ENCODE measurements at places on chromosomes 12 and 14.

DNA sequence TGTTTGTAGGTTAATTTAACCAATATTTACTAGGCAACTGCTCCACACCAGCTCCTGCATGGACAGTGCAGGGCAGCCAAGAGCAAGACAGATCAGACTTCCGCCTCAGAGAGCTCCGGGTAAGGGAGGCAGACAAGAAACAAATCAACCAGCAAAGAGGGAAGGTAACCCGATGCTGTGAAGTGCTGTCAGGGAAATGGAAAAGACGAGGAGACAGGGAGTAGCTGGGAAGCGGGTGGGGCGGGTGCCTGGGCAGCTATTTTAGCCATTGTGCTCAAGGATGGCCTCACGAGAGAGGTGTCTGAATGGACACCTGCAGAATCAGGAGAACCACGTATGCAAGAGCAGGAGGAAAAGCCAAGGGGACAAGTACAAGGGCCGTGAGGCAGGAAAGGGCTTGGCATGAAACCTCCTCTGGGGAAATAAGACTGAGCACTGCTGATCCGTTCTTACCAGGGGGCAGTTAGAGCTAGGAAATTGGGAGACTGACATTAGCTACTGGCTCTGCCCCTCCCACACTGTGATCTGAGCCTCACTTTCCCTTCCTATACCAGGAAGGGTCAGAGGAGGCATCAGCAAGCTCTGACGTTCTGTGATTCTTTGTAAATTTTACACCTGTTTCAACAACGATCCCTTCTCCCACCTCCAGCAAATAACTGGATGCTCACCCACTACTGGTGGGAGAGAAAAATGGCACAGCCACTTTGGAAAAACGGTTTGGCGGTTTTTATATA lies 6.5 kb upstream of the TMEM119 start:
- no peak for DNase-seq

DNA sequence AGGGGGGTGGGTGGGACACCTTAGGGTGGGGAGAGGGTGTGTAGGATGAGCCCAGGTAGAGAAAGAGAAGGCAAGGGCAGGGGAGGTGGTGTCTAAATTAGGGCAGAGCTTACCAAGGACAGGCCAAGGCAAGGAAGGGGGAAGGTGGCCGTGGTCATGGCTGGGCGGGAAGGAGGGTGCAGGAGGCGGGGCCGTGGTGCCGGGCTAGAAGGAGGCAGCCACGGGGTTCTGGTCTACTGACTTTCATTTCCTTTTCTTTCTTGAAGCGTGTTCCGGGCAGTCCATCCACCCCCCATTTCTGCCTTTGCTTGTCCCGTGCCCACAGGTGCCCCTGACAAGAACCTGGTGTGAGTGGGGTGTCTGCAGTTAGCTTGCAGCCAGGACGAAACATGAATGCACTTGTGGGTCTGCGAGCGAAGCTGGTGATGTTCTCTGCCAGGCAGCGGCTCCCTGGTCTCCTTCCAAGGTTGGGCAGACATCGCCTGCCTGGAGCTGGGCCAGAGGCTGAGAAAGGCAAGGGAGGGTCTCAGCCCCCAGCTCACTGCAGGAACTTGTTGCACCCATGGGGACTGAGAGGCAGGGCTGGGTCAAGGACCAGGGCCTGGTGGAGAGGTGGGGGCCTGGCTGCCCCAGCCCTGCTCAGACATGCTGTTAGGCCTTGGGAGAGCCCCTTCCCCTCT lies 58.2 kb downstream of the KIF26A start:
- DNase-seq, result no peak

- DNase-seq, result no peak
Observed at GRCh38 chr12:121767525-121768016, 25.9 kb downstream of the RHOF start.

DNA sequence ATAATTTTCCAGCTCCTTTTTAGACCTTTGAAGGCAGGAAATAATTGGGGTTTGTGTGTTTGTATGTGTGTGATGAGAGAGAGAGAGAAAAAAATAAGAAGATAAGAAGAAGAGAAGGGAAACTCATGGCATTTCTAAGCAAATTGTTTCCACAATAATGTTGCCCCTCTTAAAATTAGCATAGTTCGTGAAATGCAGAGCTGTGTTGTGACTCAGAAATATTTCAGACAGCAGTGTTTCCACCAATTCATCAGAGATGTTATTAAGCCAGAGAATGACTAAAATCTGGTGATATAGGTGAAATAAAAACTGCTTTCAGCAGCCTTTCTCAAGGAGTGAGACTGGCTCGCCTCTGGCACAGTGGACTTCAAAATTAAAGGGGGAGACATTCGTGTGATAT lies 65.9 kb upstream of the ARHGAP5 start:
- DNase-seq, result no peak

DNA sequence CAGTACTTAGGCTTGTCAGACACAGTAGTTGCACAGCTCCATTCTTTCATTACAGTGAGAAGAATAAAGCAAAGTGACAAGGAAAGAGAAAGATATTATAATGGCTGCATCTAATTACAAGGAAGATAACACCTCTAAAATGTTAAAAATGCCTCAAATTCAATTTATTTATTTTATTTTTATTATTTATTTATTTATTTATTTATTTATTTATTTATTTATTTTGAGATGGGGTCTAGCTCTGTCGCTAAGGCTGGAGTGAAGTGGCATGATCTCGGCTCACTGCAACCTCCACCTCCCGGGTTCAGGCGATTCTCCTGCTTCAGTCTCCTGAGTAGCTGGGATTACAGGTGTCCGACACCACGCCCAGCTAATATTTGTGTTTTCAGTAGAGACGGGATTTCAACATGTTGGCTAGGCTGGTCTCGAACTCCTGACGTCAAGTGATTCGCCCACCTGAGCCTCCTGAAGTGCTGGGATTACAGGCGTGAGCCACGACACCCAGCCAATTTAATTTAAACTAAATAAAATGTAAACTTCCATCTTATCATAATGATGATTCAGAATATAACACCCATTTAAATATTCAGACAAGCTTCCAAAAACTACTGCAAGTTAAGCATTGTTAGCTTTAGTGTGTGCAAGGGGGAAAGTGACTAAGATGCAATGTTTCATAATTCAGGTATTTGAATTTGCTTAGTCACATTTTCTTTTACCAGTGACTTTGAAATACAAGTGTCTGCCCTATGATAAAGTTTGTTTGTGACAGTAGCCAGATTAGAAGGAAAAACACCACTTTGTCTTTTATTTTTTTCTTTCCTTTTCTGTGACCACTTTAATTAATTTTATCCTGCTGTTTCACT lies 2.4 kb upstream of the CFAP54 start:
- DNase-seq, result no peak

DNA sequence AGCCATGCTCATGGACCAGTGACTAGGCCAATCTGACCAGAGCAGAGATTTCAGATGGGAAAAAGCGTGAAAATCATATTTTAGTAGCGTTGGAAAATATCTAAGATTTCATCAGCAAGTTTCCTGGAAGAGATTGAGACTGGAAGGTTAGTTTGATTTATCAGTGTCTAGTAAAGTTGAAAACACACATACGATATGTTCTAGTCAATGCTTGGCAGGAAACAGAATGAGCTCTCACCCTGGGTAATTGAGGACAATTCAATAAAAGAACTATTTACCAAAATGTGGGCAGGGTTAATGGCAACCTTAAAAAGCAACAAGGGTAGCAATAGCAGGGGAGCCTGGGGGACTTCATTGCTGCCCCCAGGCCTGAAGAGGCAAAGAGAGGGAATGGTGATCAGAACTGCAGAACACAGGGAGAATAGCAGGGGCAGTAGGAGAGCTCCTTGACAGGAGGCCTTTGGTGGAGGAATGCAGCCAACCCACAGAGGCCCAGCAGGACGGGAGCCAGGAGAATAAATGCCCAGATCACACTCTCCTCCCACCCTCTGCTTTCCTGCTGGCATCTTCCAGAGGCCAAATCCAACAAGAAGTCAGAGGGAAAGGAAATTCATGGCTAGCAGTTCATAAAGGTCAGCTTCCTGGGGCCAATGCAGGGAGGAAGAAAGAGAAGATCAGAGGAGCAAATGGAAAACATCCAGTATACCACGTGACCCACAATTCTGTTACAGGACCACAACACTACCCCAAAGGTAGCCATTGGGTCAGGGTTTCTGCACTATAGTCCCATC lies 27.6 kb upstream of the LRP6 start:
- DNase-seq, result no peak
